Fibroblast of skin of right biceps (primary cell): ENCODE measurements at places on chromosomes 3 and 15.

DNA sequence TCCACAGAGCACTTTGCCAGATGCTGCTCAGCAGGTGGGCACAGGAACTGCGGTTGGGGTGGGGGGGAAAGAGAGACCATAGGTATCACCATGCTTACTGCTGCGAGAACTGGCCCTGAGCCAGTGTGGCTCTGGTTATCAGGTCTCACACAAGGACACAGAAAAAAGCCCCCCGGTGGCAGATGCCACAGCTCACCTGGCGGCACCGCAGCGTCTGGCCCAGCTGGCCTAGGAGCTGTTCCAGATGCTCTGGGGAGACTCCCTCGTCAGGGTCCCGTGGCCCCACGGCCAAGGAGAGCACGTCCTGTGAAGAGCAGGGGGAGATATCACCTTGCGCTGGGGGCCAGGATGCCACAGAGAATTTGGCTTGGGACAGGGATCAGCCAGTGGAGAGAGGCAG lies 10.8 kb downstream of the CDAN1 start:
- DNase-seq = no peak

GRCh38 chr3:52005571-52005986 lies 9.9 kb upstream of the RPL29 start:
- peak; percentile 79 for DNase-seq

DNA sequence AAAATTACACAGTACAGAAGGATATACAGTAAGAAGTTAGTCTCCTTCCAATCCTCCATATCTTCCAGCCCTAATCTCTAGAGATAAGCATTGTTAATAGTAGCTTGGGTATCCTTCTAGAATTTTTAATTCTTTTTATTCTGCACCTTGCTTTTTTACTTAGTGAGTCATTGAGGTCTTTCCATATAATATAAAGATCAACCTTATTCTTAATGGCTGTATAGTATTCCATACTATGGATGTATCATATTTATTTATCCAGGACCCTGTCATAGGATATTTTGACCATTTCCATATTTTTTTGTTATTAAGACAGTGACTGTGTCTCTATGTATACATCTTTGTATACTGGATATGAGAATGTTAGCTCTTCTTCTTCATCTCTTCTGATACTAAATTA lies 36.3 kb upstream of the SKOR1 start:
- no peak for DNase-seq

GRCh38 chr15:66401130-66402021 lies 14.7 kb downstream of the MAP2K1 start:
- DNase-seq = peak; percentile 62

GRCh38 chr15:39096608-39097205 lies 484.2 kb upstream of the THBS1 start:
- DNase-seq = no peak

- no peak for DNase-seq
Measured at GRCh38 chr3:138202945-138203701, 16.0 kb downstream of the ARMC8 start.

DNA sequence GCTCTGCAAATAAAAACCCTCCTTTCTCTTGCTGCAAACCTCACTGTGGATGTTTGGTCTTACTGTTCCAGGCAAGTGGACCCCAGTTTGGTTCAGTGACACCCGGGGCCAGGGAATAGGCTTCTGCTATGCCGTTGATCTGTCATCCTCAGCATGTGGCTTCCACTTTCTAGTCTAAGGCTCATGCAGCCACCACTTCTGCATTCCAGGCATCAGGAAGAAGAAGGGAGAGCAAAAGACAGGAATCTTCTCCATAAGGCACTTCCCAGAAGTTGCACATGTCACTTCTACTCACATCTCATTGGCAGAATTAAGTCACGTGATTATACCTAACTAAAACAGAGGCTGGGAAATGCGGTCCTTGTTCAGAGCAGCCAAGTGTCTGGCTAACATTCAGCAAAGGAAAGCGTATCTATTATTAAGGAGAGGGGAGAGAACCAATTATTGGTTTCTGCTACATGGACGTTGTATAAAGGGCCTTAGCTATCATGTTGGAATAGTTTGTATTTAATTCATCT lies 173.6 kb upstream of the PFN2 start:
- no peak for DNase-seq

DNA sequence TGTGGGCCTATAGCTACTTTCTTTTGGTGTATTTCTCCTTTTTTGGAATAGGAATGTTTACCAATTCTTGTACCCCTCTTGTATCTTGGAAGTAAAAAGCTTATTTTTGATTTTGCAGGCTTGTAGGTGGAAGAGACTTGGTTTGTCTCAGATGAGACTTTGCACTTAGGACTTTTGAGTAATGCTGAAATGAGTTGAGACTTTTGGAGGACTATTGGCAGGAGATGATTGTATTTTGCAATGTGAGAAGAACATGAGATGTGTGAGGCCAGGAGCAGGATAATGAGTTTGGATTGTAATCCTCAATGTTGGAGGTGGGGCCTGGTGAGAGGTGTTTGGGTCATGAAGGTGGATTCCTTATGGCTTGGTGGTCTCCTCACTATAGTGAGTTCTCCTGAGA lies 106.3 kb downstream of the KBTBD8 start:
- DNase-seq = no peak

DNA sequence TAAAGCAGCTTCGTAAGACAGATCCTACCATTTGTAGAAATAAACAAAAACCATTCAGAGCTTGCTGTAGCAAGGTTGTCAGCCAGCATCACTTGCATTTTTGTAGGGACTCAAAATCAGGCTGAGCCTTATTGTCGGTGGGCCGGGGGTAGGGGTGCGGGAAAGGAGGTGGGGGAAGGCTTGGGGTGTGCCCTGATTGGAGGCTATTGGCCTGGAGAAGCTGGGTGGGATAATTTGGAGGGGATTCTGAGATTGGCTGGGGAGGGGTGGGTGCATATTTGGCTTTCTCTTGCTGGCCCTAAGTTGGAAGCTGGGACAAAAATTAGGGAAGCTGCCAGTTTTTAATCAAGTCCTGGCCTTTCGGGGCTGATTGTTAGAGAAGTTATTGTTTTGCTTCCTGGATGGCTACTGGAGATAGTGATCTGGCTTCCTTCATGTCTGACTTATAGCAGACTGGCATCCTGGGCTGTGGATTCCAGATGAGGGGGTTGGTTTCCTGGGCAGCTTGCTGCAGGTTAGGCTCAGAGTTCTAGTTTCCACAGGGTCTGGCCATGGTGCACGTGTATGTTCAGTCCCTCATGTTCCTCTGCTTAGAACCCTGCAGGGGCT lies 22.8 kb downstream of the STOML1 start:
- DNase-seq = no peak

GRCh38 chr15:26773067-26773877 lies 406 bp upstream of the GABRB3 start:
- DNase-seq = peak; percentile 23

GRCh38 chr3:172617013-172617706 lies 93.7 kb downstream of the NCEH1 start:
- no peak for DNase-seq

GRCh38 chr15:66735909-66736305 lies 33.9 kb downstream of the SMAD6 start:
- peak; percentile 62 for DNase-seq

DNA sequence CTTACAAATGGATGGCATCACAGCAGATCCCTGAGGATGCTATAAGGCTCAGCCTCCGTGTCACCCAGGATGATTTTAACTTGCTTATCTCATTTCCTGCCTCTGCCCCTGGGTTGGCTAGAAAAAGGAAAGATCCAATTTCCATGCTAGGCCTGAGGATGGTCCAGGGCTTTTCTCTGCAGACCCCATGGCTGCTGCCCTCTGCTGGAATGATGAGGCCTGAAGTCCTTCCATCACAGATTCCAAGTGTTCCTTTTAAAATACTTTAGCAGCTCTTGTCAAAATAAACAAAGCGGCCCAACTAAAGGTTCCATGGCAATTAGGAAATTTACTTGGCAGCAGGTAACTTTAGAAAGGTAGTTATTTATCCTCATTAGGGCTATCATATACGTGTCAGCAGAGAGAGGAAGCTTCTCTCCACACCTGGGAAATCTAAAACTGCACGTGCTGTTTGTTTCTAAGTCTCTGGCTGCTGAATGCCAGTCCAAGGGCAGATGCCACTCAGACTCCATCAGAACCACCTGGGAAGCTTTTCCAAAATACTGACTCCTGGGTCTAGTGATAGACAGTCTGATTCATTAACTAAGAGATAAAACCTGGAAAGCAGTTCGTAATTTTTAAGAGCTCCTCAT lies 401.9 kb upstream of the IL12A start:
- peak; percentile 57 for DNase-seq

DNA sequence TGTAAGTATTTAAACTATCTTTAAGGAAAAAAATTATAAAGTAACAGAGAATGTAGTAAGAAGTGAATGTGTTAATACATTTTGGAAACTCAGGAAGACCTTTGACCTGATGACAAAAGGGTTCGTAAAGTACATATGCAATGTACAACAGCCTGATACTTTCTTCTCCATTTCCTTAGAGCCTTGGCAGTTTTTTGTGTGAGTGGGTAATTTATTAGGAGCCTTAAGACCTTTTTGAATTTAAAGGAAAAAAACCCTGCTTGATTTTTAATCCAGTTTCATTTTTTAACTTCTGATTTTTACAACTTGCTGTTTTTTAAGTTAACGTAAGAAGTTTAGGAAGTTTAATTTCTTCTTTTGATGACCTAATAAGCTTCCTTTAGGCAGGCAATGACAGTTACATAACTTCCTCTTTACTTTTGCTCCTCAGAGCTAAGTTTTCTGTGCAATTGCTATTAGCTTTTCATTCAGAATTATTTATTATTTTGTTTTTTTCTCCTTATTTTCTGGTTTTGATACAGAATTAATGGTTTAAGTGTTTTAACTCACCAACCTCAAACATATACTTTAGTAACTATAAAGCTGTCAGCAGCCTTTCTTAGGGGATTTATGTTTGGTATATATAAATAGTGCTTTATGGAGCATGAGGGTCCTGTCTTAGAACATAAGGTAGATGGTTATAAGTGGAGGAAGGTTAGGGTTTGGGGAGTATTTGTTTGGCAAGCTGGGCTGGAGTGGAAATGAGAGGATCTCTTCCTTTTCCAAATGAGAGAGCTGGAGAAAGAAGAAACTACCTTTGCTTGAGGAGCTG lies 35.2 kb downstream of the ARMC8 start:
- no peak for DNase-seq

DNA sequence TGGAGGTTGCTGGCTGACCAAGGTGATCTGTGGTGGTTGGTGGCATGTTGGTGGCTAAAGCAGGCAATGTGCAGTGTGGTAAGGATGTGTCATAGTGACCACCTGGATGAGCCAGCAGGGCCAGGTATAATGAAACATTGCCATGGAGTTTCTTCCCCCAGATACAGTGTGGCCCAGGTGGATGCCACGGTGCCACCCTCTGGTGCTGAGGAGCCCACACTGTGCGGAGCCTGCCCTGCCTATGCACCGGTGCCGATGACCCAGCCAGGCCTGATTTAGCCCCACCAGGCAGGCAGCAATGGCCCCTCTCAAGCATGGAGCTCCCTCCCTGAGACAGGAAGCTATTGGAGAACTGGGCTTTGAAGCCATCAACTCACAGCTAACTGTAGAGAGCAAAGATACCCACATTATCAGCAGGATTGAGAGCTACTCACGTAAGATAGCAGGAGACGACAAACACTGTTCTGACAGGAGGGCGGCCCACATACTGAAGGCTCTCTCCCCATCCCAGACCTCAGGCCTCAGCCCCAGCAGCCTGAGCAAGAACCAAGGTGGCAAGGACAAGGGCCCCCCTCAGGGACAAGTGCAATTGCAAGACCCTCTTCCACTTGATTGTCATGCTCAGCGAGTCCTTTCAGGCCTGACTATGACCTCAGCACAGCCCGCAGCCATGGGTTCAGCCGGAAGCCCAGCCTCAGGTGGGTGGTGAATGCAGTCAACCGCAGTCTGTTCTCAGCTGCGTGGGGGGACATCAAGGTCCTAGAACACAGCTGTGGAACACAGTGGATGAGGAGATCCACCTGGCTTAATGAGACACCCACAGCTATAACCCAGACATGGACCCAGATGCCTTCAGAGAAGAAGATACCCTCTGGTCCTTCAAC lies 82.8 kb upstream of the CDV3 start:
- DNase-seq = no peak

GRCh38 chr3:60333710-60334109 lies 917.5 kb downstream of the FHIT start:
- DNase-seq = no peak

- no peak for DNase-seq
Measured at GRCh38 chr15:68679161-68679560, 100.4 kb downstream of the CORO2B start.

GRCh38 chr3:186308549-186308948 lies 53.5 kb downstream of the DGKG start:
- no peak for DNase-seq

- DNase-seq = no peak
Measured at GRCh38 chr15:74547616-74548015, 6.6 kb downstream of the ARID3B start.

DNA sequence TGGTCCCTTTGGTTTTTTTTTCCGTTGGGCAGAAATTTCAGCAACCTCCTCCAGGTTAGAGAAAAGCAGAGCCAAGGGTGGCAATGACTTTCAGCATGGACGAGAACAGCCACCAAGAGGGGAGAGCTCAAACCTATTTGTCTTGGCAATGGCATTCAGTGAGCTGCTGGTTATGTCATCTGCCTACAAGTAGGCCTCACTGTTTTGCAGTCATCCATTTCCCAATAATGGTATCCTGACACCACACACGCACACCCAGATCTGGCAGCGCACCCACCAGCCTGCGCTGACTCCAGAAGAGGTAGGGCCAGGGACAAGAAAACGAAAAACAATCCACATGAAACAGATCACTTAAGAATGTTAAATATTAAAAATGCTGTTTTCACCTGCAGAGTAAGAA lies 92.3 kb downstream of the MAGI1 start:
- DNase-seq = peak; percentile 49

GRCh38 chr3:127614928-127615589 lies 13.9 kb upstream of the PODXL2 start:
- DNase-seq = no peak

- DNase-seq = no peak
Measured at GRCh38 chr3:31858439-31858838, 122.6 kb downstream of the OSBPL10 start.

DNA sequence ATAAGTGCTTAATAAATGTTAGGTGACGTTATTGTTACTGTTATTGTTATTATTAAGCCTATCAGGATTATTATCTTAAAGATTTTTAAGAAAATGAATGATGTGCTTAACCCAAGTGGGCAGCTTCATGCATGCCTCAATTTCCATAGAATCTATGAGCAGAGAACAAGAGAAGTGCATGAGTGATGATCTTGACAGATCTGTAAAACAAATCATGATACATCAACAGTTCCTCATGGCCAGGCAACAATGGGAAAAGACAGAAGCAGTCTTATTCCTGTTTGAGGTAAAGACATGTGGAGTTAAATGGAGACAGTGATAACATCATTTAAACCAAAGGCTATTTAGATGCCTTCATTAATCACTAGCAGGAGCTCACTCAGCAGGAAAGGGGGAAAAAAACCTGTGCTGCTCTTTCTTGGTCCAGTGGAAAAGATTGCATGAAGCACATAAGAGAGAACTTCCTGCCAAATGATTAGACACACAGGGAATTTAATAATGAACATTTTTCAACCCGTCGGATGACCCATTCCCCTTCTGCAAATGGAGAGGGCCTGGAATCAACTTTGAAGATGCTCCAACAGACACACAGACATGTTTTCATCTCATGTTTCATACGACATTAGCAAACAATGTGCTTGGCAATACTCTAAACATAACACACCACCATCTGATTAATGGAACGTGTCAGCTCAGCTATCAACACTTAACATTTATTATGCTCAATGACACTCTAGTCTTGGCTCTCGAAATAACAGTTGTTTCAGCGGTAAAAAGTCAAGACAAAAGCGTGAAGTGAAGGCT lies 212.2 kb upstream of the LRRN1 start:
- peak; percentile 70 for DNase-seq
